Activated CD4-positive, alpha-beta memory T cell treated with anti-CD3 and anti-CD28 coated beads, Interleukin-2, amount 10 ng/mL, durations not matched to agents 7 days and 5 days (primary cell): ENCODE measurements at places on chromosomes 5 and 9. TPM values are rescaled to one million over a fixed set of nuclear protein-coding genes. Genes with fewer than 3 reads are reported as not detected.

DNA sequence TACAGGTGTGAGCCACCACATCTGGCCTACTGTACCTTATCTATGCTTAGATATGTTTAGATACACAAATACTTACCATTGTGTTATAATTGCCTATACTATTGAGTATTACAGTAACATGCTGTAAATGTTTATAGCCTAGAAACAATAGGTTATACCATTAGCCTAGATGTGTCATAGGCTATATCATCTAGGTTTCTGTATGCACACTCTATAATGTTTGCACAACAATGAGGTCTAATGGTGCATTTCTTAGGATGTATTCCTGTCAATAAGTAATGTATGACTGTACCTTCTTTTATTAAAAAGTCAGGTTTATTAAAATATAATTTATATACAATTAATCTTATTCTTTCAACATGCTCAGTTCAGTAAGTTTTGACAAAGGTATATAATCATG lies 683.1 kb downstream of the LRRC70 start:
- DNase-seq: no peak

Gene FOXD4L5
- 0.13 TPM for total RNA-seq

GRCh38 chr9:134787601-134788531 lies 92.7 kb upstream of the FCN2 start:
- DNase-seq: no peak

DNA sequence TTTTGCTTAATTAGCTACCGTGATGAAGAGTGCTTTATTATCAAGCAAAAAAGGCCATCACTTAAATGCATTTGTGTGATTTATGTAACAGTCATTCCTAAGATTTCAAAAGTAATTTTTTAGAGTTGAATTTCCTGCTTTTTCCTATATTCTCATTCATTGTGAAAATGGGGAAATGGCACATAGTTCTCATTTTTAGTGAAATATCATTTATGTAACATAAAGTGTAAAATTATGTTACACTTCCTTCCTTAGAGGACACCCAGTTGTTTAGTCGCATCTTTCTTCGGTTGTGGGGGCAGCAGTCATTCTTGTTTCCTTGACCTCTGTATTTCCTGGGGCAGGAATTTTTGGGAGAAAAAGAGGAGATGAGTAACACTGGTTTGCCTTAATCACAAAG lies 142.8 kb downstream of the MAST4 start:
- DNase-seq: no peak

GRCh38 chr5:68024426-68024825 lies 191.1 kb upstream of the PIK3R1 start:
- no peak for DNase-seq

DNA sequence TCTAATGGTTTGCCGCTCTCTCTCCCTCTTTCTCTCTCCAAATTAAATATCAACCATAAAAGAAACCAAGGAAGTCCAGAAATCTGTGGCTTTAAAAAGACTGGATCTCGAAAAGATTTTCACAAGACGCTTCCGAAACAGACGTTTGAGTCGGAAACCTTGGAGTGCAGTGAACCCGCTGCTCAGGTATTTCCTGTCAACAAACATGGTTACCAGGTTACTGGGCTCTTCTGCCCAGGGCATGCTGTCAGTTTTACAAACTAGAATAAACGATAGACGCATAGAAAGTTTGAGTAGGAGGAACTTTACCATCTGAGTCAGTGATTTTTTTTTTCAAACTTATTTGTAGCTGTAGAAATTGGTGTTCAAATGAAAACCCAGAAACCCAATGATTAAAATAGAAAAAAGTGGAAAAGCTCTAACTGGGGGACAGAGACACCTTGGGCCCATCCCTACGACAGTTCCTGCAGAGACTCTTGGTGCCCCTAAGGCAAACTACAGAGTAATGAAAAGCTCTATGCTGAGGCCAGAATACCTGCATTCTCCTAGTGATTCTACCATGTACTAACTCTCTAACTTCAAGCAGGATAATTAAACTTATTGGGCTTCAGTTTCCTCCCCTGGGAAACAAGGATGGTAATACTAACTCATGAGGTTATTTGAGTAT lies 90.0 kb downstream of the DOCK8 start:
- no peak for DNase-seq

GRCh38 chr9:107624234-107624948 lies 134.8 kb upstream of the KLF4 start:
- no peak for DNase-seq
